ENCODE measurements at places on chromosomes 3 and 15.
A peak's percentile ranks its signal among the peaks of the same experiment; 100 is the strongest.

- no peak for DNase-seq
Observed at GRCh38 chr15:82999426-82999825, 12.0 kb downstream of the C15orf40 start.

DNA sequence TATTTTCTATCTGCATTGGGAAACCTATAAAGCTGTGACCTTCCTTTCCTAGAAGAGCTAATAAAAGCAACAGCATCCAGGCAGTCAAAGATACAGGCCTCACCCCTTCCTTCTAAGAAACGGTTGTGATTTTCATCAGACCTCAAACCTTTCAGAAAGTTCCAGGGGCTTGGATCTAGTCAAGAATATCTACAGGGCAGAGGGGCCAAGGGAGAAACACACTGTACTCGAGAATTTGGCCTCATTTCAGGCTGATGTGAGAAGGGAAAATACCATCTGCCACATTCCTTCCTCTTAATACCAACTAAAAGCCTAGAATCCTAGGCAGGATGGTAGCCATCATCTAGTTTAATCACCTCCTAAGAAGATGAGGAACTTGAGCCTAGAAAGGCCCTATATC, 24.5 kb upstream of the BCL6 start:
- no peak for DNase-seq

GRCh38 chr3:101300073-101300472, 20.3 kb downstream of the IMPG2 start:
- DNase-seq: no peak

- no peak for DNase-seq
Observed at GRCh38 chr3:171226794-171227193, 200.3 kb upstream of the SLC2A2 start.

GRCh38 chr15:90580946-90581345, 51.2 kb downstream of the CRTC3 start:
- no peak for DNase-seq

DNA sequence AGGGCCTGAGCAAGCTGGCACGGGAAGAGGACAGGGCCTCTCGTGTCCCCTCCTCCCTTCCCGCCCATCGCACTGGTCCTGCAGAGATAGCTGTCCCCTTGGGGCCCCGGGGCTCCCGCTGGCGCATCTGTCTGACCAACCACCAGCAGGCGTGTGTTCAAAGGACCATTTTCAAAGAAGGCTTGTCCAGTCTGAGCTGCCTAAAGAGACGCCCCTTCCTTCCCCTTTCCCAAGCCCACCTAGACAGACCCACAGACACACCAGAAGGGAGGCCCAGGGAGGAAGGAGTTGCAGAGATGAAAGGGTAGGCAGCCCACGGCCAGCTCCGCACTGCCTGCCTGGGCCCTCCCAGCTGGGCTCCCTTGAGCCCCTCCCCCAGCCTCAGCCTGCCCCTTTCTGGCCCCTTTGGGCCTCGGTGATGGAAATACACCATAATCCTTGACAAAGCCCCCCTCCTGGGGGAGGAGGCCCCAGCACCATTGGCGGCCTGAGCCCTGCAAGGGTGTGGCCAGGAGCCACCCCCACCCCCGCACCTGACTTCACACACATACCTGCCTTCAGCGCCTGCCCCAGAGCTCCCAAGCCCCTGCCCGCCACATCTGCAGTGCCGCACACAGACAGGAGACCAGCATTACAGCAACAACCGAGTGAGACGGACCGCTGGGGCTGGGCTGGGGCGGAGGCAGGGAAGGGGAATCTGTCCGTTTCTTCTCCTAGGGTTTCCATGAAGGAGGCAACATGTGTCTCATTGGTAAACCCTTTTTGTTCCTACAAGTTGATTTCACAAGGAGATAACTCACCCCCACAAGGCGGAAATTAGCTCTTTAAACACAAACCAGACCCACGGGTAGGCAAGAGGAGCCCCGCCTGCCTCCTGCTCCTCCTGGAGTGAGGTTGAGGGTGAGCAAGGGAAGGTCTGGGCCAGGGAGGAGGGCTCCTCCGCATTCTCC, at the start of gene STRA6:
Gene STRA6 (minus strand): TSS at position 336 of the 950 bp plus-strand sequence. CDS start 520 bp downstream, outside the sequence.
- peak; percentile 40 for DNase-seq

DNA sequence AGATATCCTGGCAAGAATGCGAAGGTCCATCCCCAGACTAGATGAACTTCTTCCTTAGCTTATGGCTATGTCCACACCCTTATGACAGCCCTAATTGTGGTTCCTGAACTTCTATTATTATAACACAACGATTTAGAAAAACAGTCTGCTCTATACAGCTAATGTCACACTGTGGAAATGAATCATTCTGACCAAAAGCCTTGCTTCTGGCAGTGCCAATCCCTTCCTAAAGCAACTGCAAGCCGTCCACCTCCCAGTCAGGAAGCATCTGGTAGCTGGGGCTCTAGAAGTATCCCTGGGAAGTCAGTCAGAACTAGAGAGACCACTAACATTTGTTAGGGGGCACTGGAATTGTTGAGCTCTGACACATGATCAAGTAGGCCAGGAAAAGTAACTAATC, 45.0 kb downstream of the MYO5A start:
- DNase-seq: no peak

- no peak for DNase-seq
Observed at GRCh38 chr3:102593812-102594602, 159.2 kb downstream of the ZPLD1 start.

All from NCI-H510A treated with DMSO at 0.1 percent for 48 hours (cell line).